Heart left ventricle (tissue), 16 donors: ENCODE measurements at places on chromosomes 2 and 18. TPM values are rescaled to one million over a fixed set of nuclear protein-coding genes. Genes with fewer than 3 reads are reported as not detected.
A peak's percentile ranks its signal among the peaks of the same experiment; 100 is the strongest.

DNA sequence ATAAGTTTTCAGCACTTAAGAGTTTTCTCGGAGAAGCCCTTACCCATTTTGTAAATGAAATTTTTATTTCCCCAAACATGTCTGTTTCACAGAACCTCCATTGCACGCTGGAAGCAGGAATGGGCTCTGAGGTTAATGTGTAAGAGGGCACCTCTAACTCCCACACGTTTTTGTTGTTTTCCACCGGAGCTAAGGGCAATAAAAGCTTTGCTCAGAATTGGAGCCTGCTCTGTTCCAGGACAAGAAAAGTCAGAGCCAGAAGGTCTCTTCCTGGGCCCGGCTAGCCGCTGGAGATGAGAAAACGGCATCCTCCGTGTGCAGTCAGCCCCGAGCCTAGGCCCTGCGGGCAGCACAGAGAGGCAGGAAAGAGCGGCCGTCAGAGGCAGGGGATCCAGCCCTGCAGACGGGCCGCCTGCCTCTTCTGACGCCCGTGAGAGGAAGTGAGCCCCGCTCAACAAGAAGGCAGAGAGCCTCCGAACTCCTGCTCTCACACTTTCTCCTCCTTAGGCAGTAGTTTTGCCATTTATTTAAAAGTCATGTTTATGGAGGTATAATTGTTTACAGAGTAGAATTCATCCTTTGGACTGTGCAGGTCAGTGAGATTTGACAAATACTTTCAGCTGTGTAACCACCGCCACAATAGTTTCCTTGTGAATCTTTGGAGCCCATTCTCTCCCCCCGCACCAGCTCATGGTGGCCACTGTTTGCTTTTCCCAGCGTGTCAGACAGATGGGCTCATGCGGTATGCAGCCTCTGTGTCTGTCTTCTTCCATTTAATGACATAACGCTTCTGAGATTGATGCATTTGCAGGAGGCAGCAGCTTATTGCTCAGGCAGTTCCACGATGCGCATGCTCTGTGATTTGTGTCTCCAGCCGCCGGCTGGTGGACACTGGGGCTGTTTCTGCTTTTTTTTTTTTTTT is 117.3 kb downstream of the GALR1 start:
- no peaks in the 10 kb centered on the region for H3K27me3 ChIP-seq
- no peaks in the 10 kb centered on the region for H3K36me3 ChIP-seq
- H3K4me3 ChIP-seq = no peak overlapping the region

- no peaks in the 10 kb centered on the region for H3K36me3 ChIP-seq
- H3K27me3 ChIP-seq = no peaks in the 10 kb centered on the region
- no peak for DNase-seq
- H3K27ac ChIP-seq = no peak overlapping the region
- no peak overlapping the region for H3K4me3 ChIP-seq
- no peaks in the 10 kb centered on the region for H3K4me1 ChIP-seq
These were observed 290.1 kb downstream of the CLIP4 start for GRCh38 chr2:29405266-29405665.

- no peak for DNase-seq
- no peak overlapping the region for H3K27ac ChIP-seq
- no peaks in the 10 kb centered on the region for H3K36me3 ChIP-seq
- H3K4me1 ChIP-seq = no peaks in the 10 kb centered on the region
These were observed 124.5 kb upstream of the BARD1 start for GRCh38 chr2:214934006-214934405.

- H3K36me3 ChIP-seq = no peaks in the 10 kb centered on the region
- no peak for DNase-seq
- H3K4me3 ChIP-seq = no peak overlapping the region
- no peaks in the 10 kb centered on the region for H3K27me3 ChIP-seq
These were observed 2.5 kb downstream of the MERTK start for GRCh38 chr2:111900859-111901258.

DNA sequence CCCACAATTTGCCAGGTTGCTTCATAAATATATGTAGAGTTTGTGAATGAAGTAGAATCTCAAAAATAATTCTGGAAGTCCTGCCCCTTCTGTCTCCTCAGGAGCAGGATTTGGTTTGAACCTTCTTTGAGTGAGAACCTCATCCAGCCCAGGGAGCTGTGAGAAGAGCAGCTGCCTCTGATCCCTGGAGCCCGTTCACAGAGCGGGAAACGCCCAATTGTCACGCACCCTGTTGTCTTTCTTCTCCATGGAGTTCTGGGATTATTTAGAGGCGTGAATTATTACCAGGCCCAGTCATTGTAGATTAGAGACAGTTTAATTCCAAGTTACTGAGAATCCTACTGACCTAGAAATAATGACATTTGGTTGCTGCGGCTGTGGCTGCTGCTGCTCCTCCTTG is 66.1 kb downstream of the TPO start:
- H3K4me1 ChIP-seq = no peaks in the 10 kb centered on the region
- no peak overlapping the region for H3K4me3 ChIP-seq
- no peak overlapping the region for H3K27ac ChIP-seq
- no peaks in the 10 kb centered on the region for H3K27me3 ChIP-seq

DNA sequence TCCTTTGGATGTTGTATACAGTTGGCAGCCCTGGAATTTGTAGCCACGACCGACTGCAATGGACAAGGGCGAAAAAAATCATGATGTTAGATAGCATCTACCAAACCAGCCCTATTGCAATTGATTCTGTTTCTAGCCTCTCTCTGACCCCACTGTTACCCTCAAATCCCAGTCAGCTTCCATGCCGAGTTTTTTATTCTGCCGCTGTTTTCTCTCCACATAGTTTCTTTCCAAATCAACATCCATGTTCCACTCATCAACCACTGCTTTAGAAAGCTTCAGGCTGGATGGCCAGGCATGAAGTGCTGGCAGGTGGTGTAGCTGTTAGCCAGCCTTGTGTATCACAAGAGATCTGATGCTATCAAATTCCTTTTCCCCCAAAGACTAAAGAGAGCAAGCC is 272.8 kb downstream of the FIGN start:
- H3K27ac ChIP-seq = no peak overlapping the region
- no peaks in the 10 kb centered on the region for H3K27me3 ChIP-seq
- DNase-seq = no peak
- H3K36me3 ChIP-seq = no peaks in the 10 kb centered on the region

DNA sequence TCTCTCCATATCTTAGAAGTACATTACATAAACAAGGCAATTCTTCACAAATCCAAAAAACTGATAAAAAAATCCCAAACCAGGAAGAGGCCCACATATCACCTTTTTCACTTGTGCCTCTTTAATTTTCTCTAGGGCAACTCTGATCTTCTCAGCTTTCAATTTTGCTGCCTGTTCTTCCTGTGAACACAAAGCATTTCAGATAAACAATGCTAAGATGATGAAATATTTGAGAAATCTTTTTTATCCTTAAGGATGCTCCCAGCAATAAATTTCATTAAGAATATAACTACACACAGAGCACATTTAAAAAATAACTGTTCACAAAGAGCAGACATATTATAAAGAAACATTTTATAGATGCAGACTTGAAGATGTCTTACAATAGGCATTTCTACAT is 73.4 kb downstream of the RAPH1 start:
- no peak overlapping the region for H3K27ac ChIP-seq
- no peak for DNase-seq
- peaks cover 55% of the 10 kb centered on the region for H3K36me3 ChIP-seq

DNA sequence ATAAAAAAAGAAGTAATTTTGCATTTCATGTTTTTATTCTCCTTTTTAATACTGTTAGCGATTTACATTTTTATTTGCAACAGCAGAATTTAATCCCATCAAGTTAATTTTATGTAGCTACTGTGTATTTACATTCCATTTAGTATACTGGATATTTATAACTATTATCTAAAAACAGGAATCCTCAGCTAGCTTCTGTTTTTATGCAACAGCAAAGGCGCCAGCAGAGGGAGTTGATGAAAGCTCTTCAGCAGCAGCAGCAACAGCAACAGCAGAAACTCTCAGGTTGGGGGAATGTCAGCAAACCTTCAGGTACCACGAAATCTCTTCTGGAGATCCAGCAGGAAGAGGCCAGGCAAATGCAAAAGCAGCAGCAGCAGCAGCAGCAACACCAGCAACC is 26.2 kb upstream of the SNORC start:
- H3K27me3 ChIP-seq = no peaks in the 10 kb centered on the region
- H3K4me3 ChIP-seq = no peak overlapping the region
- peak; percentile 39 for DNase-seq
- H3K27ac ChIP-seq = no peak overlapping the region

DNA sequence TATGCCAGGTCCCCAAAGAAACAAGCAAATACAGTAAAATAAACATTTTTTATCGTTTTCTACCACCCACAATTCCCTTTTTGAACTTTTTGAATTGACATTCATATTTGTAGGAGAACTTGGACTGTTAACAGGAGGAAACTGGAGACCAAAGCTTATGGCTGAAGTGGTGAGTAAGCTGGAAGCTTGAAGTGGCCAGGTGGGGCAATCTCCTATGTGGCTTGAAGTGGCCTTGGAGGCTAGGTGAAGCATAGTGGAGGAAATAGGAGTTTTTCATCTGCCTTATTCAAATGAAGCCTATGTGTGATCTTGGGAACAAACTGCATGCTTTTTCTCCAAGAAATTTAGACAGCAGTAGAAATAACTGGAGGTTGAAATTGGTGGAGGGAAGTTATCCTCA is 962.9 kb upstream of the FANCL start:
- no peaks in the 10 kb centered on the region for H3K27me3 ChIP-seq
- H3K36me3 ChIP-seq = no peaks in the 10 kb centered on the region
- no peak for DNase-seq

- no peak overlapping the region for H3K4me3 ChIP-seq
- DNase-seq = no peak
- H3K27ac ChIP-seq = peak overlapping the region; percentile 75
- peaks cover 19% of the 10 kb centered on the region for H3K4me1 ChIP-seq
- H3K27me3 ChIP-seq = no peaks in the 10 kb centered on the region
- no peaks in the 10 kb centered on the region for H3K36me3 ChIP-seq
These were observed 3.1 kb upstream of the MSGN1 start for GRCh38 chr2:17813010-17813741.

GRCh38 chr2:163455815-163456214 is 280.0 kb downstream of the FIGN start:
- no peak overlapping the region for H3K4me3 ChIP-seq
- no peaks in the 10 kb centered on the region for H3K27me3 ChIP-seq
- H3K27ac ChIP-seq = no peak overlapping the region
- DNase-seq = no peak
- H3K4me1 ChIP-seq = no peaks in the 10 kb centered on the region
- H3K36me3 ChIP-seq = no peaks in the 10 kb centered on the region

DNA sequence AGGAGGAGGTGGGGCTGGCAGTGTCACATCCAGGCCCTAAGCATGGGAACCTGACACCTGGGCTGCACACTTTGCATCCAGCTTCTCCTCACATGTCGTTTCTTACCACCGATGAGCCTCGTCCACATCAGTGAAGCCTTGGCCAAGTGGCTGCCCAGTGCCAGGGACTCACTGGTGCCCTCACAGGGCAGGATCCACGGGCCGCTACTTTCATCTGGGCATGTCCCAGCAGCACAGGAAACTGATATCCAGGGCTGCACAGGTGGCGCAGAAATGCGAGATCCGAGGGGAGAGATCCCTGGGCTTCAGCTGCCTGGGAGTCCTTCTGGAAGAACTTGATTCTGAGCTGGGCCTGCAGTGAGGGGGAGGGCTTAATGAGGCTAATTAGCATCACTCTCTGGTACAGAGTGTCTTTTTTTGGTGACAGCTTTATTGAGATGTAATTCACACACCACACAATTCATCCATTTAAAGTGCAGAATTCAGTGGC is 291.6 kb upstream of the HDAC4 start:
- DNase-seq = no peak
- H3K27ac ChIP-seq = no peak overlapping the region
- peaks cover 27% of the 10 kb centered on the region for H3K27me3 ChIP-seq
- no peaks in the 10 kb centered on the region for H3K36me3 ChIP-seq
- H3K4me1 ChIP-seq = no peaks in the 10 kb centered on the region

GRCh38 chr18:36770315-36770946 is 58.4 kb downstream of the TPGS2 start:
- H3K4me3 ChIP-seq = no peak overlapping the region
- no peak for DNase-seq
- no peak overlapping the region for H3K27ac ChIP-seq
- H3K27me3 ChIP-seq = no peaks in the 10 kb centered on the region
- no peaks in the 10 kb centered on the region for H3K36me3 ChIP-seq
- H3K4me1 ChIP-seq = peaks cover 11% of the 10 kb centered on the region

- H3K36me3 ChIP-seq = no peaks in the 10 kb centered on the region
- H3K4me3 ChIP-seq = no peak overlapping the region
- no peaks in the 10 kb centered on the region for H3K27me3 ChIP-seq
- no peak for DNase-seq
These were observed 83.3 kb downstream of the CACNB4 start for GRCh38 chr2:152015552-152015951.

DNA sequence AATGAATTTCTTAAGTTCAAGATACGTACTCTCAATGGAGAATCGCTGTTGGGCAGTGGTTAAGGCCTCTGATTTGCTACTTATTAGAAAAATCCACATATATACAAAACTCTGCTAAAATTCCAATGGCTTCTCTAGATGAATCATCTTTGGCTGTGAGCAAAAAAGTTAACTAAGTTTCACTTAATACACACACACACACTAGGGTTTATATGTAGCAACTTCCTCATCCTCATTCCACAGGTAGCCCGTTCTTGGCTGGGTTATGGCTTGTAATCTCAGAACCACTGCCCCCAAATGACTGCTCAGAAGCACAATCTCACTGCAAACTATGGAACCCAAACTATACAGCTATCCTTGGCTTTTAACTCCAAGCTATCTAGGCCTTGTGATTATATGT is 99.7 kb downstream of the SMAD2 start:
- H3K27ac ChIP-seq = no peak overlapping the region
- H3K36me3 ChIP-seq = peaks cover 7% of the 10 kb centered on the region
- no peak for DNase-seq
- H3K4me3 ChIP-seq = no peak overlapping the region
- H3K27me3 ChIP-seq = no peaks in the 10 kb centered on the region

DNA sequence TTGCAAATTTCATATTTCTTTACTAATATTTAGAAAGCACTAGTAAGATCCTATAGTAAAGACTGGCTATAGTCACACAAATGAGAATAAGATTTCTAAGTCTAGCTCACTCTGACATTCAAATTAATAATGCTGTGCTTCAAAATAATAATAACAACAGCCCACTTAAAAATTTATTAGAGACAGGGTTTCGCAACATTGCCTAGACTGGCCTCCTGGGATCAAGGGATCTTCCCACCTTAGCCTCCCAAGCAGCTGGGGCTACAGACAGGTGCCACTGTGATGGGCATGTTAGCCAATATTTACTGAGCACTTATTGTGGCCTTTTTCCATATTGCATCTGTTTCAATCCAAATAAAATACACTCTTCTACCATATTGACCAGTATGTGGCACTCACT is 96.1 kb downstream of the PIEZO2 start:
- H3K4me3 ChIP-seq = no peak overlapping the region
- no peak for DNase-seq
- H3K27me3 ChIP-seq = no peaks in the 10 kb centered on the region
- H3K27ac ChIP-seq = no peak overlapping the region

GRCh38 chr2:190837420-190837819 is 43.2 kb upstream of the GLS start:
- no peak overlapping the region for H3K27ac ChIP-seq
- no peak for DNase-seq
- H3K27me3 ChIP-seq = no peaks in the 10 kb centered on the region
- H3K4me1 ChIP-seq = peaks cover 12% of the 10 kb centered on the region
- H3K4me3 ChIP-seq = no peak overlapping the region
- no peaks in the 10 kb centered on the region for H3K36me3 ChIP-seq

The RAB17 gene
- polyA plus RNA-seq = 5.6 TPM

The CNPPD1 gene
- 118 TPM for polyA plus RNA-seq

The CFAP65 gene
- not detected for polyA plus RNA-seq

The GPR39 gene
- polyA plus RNA-seq = not detected

The ANKRD30BL gene
- polyA plus RNA-seq = not detected

The LCT gene
- polyA plus RNA-seq = not detected

The GNLY gene
- 2.3 TPM for polyA plus RNA-seq

The INO80C gene
- polyA plus RNA-seq = 25.2 TPM

The PRKAG3 gene
- not detected for polyA plus RNA-seq
